ENCODE measurements at places on chromosomes 4 and X.

- DNase-seq: no peak
Measured at GRCh38 chr4:19823781-19824180, 427.9 kb upstream of the SLIT2 start.

- DNase-seq: peak; percentile 3
Measured at GRCh38 chr4:37892641-37893040, 1.8 kb downstream of the TBC1D1 start.

DNA sequence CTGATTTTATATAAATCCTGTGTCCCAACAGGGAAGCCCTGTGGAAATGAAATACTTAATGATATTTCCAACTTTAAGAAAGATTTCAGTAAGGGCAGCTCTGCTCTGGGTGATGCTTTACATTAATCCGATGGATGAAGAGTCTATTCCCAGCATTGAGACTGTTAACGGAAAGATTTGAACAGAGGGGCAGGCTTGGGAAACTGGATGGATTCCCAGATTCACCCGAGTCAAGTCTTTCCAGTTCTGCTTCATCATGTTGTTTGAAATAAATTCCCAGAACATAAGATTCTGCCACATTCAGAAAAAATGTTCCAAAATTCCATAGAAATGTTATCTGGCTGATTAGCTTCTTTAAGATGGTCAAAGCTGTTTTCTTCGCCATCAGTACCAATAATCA, 246.0 kb downstream of the FBXW7 start:
- no peak for DNase-seq

GRCh38 chr4:186146458-186146857, 42.0 kb downstream of the FAM149A start:
- no peak for DNase-seq

GRCh38 chr4:48620093-48620492, 130.0 kb downstream of the ZAR1 start:
- DNase-seq: no peak
